ENCODE measurements at places on chromosomes 1 and 21.

GRCh38 chr1:17397910-17398695, 26.1 kb downstream of the PADI6 start:
- DNase-seq = no peak

GRCh38 chr1:159040893-159041724, 31.4 kb downstream of the IFI16 start:
- no peak for DNase-seq

GRCh38 chr1:227889863-227890405, 57.8 kb downstream of the WNT9A start:
- DNase-seq = no peak

DNA sequence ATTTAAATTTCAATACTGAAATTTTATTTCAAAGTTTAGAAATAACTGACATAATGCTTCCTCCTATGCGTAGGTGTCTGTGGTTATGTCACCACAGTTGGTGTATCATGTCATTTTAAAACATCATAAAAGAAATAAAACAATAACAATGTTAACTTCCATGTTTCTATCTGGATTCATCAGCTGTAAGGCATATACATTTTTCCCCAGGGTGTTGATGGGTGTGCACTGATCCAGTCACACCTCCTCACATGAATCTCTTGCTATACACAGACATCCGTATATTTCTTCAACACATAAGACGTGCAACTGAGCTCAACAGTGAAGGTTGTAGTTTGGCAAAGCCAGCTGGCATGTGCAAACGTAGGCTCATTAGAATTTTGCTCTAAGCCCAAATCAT, 6.2 kb downstream of the KCNA3 start:
- DNase-seq = no peak

- DNase-seq = no peak
Observed at GRCh38 chr1:117892512-117892911, 36.9 kb downstream of the GDAP2 start.

DNA sequence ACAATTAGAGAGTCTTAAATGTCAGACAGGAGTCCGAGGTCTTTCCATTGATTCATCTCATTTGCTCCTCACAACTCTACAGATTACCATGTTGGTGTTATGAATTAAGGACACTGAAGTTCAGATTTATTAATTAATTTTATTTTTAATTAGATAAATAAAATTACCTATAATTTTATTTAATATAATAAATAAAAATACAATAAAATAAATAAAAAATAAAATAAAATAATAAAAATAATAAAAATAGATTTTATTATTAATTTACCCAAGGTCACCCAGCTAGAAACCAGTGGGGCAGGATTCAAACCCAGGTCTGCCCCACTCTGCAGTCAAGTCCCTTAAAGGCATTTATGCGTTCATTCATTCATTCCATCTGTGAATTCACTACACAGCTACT, 72.2 kb downstream of the VWA5B1 start:
- DNase-seq = no peak

DNA sequence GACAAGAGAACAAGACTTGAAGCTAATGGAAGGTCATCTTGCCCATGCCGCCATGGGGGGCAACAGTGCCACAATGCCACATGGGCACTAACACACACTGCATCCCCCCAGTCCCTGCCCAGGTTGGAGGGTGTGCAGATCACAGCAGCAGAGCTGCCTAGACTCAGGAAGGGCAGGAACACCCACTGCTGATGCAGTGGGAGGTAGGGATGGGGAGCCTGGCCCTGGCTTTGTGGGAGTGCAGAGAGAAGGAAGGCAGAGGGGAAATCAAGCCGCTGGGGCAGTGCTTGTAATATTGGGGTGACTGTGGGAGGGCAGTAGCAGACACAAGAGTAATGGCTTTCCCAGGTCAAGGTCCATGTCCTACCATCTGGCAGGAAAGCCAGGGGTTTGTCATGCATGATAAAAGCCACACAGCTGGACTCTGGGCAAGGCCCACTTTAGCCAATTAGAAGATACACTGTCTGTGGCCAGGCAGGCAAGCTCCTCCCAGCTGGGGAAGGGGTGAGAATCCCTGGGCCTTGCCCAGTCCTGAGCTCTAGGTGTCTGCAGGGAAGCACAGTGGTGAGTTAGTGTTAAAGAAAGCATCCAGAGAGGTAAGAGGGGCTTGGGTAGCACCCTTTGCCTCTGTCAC, 25.4 kb upstream of the MEF2D start:
- no peak for DNase-seq

GRCh38 chr1:229430761-229431283, 3.1 kb downstream of the ACTA1 start:
- peak; percentile 62 for DNase-seq

DNA sequence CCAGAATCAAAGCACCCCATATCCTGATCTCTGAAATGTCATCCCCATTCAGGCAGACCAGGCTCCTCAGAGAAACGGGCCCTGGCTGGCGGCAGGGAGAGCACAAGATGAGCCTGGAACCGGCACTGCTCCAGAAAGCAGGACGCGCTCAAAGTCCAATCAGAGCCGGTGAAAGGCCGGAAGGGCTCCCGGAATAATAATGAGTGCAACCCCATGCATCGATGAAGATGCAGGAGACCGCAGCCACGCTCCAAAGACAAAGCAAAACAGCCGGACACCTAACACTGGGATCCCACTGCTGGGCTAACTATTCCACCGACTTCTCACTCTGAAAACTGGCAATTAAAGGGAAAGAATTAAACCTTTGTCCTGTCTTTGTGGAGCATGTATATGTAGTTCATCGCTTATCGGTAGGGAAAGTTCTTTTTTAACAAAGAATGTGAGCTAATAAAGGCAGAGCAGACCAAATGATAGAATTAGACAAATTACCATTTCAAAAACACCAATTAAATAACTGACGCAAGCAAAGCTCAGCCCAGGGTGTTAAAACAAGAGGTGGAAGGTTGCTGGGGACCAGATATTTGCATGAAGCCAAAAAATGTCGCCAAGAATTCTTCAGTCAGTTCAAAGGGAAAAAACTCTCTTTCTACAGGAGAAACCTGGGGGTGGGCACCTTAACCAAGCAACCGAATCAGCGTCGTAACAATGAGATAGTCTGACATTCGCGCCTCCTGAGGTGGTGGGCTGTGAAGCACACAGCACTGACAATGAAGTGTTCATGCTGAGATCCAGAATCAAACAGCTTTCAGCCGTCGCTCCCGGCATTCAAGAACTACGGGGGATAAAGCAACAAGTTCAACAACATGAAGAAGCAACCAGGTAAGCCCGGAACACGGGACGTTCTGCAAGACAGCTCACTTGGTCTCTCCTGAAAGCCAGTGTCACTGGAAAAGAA, 95.2 kb downstream of the NPHP4 start:
- DNase-seq = no peak

DNA sequence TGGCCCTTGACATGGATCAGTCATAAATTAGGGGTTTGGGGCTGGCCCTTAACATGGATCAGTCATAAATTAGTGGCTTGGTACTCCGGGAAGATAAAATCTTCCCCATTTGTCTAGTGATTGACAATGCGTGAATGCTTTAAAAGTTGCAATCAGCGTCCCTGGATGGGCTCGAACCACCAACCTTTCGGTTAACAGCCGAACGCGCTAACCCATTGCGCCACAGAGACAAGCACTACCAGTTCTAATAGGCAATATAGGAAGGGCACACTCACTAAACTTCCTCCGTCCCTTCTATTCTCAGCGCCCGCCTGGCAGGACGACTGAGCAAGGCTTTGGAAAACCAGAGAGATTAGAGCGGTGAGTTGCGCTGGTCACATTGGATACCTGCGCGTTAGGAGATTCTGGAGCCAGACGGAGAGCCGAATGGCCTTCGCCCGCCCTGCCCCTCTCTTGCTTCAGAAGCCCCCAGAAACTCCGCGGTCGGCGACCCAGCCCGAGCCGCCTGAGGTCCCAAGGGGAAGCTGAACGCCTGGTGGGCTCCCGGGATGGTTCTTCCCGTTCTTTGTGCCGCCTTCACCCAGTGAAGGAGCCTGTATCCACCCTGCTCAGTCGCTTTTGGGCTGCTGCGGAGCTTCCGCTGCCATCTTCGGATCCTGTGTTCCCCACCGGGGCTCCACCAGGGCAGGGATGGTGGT, 235.9 kb downstream of the FAM72C start:
- peak; percentile 47 for DNase-seq

DNA sequence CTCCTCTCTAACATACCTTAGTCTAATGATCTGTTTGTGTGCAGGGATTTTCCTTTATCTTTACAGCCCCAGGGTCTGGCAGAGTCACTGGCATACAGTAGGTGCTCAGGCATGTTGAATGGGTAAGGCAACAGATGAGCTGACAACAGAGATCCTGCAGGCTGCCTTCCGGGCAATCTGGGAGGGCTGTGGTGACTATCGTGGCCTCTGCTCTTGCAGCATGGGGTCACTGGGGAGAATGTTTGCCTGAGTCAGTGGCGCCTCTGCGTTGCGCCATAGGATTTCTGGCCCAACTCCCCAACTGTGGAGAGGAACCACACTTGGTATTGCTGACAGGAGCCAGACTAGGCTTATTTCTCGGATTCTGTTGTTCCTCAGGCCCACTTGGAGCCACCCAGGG, 93.8 kb downstream of the LAMC2 start:
- DNase-seq = no peak

DNA sequence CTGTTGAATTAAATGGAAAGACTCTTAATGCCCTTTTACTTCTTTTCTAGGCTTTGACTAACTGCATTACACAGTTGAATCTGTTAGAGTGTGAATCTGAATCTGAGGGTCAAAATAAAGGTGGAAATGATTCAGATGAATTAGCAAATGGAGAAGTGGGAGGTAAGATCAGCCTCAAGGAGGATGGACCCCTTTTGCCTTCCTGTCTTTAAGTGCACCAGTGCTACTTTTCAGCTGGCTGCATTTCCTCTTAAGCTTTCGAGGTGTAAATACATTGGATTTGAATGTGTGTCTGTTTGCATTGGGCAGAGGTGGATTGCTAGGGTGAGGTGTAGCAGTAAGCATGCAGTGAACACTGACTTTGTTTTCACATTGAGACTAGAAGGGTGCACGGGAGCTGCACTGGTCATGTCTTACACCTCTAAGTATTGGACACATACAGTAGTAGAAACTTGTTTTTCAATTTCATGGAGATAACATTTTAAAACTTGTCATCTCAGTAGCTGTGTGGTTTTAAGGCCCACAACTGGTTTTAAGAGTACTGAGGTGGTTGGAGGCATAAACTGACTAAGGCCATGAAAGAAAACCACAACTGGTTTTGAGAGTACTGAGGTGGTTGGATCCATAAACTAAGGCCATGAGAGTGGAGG, 35.4 kb downstream of the MIA3 start:
- peak; percentile 28 for DNase-seq

DNA sequence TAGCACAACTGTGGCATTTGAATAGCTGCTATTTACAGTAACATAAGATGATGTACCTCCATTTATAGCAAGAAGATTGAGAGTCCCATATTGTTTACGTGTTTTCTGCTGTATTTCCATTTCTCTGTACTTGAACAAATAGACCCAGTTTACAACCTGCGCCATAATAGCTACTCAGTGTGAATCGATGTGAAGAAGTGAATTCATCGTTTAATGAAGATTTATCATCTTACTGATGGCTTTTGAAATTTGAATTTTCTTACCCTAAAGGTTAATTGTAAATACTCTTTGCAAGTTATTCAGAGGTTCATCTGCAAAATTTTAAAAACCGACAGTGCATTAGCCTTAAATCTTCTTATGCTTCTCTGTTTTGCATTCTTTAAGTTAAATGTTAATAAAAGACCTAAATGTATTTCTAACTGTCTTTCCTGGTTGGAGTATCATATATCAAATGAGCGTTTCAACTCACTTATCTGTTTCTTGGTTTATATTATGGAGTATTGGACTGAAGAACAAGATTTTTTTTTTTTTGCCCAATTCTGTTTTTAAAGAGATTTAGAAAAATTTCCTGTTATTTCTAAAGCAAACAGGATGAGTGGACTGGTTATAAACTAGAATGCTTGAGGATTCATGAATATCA, 2.2 kb downstream of the MACO1 start:
- no peak for DNase-seq

GRCh38 chr1:181314959-181315358, 168.4 kb upstream of the CACNA1E start:
- no peak for DNase-seq

GRCh38 chr1:157249326-157249725, 111.1 kb upstream of the ETV3 start:
- DNase-seq = peak; percentile 6

DNA sequence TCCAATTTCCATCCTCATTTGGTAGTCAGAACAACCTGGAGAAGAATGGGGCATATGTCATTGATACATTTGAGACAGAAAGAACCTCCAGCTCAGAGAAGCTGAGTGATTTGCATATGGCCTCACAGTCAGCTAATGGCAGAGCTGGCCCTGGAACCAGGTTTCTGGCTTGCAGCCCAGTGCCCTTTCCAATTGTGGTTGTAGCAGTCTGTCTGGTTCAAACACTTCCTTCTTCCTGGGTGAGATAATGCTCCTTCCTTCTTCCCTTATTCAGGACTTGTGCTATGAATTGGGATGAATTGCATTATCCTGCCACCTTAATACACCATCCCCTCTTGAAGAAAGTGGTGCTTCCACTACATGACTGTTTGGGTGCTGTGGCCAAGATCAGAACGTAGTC, 24.2 kb downstream of the SLC5A9 start:
- DNase-seq = no peak

DNA sequence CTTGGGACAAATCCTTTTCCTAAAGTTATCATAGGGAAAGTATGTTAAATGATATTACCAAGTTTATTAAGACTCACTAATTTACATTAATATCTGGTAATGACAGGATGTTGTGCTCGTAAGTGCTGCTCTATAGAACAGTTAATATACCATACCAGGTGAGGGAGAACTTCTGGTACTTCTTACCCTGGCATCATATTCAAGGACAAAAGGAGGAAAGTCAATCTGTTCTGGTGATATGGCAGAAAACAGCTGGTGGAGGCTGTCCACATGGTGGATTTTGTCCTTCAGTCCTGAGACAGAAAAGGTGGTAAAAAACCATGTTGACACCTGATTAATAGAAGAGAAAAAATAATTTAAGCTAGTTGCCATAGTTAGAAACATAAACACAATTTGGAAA, 51.6 kb downstream of the GDAP2 start:
- no peak for DNase-seq

DNA sequence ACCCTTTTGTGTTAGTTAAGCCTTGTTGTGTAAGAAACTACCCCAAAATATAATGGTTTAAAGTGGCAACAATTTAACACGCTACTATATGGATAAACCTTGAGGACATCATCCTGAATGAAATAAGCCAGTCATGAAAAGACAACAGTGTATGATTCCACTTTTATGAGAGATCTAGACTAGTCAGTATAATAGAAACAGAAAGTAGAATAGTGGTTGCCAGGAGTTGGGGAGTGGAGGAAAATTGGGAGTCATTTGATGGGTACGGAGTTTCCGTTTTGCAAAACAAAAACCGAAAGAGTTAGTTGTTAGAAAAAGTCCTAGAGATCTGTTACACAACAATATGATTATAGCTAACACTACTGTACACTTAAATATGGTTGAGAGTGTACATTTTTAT, 16.0 kb upstream of the CHIA start:
- peak; percentile 19 for DNase-seq

- no peak for DNase-seq
Observed at GRCh38 chr1:66731170-66731865, 20.9 kb upstream of the DYNLT5 start.

All from activated CD4-positive, alpha-beta T cell treated with anti-CD3 and anti-CD28 coated beads for 48 hours (primary cell).